ENCODE measurements at places on chromosomes 2 and 18.

GRCh38 chr2:191582355-191582754 lies 95.6 kb upstream of the NABP1 start:
- DNase-seq: no peak

- no peak for DNase-seq
Measured at GRCh38 chr2:61411109-61411508, 59.8 kb downstream of the USP34 start.

DNA sequence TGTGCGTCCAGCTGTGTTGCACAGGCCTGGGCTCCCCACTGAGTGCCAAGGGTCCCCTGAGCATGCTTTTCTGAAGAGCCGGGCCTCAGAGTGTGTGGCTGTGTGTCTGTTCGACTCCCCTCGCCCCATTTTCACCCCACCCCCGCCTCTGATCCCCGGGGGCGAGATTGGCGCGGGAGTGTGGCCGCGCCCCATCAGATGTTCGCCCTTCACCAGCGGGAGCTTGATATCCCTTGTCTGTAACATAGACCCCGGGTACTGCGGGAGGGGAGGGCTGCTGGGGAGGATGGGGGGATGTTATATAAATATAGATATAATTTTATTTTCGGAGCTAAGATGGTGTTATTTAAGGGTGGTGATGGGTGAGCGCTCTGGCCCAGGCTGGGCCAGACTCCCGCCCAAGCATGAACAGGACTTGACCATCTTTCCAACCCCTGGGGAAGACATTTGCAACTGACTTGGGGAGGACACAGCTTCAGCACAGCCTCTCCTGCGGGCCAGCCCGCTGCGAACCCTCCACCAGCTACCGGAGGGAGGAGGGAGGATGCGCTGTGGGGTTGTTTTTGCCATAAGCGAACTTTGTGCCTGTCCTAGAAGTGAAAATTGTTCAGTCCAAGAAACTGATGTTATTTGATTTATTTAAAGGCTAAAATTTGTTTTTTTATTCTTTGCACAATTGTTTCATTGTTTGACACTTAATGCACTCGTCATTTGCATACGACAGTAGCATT lies 1.5 kb downstream of the RHOB start:
- no peak for DNase-seq

DNA sequence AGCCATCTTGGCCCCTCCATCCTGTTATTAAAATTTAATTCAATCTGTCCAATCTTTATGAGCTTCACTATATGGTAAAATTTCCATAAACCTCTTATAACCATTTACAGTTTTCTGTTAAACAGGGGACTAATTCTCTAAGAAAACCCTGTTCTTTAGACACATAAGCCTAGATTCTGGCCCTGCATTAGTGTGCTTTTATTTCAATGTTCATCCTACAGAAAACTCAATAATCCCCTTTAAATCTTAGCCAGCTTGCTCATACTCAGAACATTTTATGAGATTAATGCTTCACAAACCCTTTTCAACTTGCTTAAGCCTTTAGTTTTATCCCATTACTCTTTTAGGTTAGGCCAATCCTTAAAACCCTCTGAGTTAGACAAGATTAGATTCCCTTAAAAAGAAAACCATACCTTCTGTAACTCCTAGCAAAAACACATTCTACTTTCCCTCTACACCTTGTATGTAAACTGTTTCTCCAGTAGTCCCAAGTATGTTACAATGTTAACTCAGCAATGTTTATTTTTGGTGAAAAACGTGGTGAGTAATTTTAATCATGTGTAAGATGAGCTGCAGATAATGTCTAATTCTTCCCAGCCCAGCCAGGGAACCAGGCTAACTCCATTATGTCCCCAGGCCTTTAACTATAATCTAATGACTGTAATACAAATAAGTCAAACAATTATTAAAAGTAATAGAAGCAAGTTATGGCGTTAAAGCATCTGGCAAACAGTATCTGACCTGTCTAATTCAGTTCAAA lies 1953.4 kb upstream of the LRRTM1 start:
- no peak for DNase-seq

DNA sequence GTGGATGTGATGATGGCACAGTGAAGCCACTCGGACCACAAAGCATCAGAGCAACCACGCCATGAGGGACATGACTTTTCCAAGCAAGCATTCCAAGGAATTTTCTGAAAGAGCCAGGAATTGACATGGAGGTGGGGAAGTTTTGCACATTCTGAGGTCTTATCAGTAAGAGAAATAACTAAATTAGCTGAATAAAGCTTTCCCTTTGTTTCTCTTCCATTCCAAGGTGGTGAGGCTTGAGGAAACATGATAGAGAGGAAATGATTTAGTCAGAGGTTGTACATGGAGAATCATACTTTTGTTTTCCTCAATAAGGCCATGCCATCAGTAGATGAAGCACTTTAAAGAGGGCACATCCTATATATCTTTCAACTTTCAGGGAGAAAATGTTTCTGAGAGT lies 115.7 kb upstream of the MMADHC start:
- no peak for DNase-seq

DNA sequence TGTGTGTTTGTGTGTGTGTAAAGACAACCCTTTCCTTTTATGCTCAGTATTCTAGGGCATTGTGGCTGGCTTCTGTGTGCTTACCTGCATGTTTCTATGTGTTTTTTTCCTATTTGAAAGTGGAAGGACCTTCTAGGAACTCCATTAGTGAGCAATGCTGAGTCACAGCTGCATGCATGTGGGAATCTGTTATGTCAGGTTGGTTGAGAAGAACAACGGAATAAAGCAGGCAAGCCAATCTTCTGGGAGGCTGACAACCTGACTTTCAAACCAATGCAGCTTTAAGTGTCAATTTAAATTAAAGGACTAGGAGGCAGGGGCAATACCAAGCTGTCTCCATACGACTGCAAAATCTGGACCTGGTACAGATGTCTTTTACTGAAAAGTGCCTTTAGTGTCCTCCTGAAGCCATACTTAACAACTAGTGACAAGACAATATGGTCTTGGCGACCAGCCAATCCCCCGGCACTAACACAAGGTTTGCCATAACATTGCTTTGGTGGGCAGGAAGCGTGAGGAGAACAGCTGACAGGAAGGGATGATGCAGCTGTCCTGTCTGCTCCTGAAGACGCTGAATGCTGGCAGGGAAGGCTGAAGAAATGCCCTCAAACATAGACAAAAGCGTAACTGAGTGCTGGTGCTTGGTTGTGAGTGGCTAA lies 514.7 kb upstream of the CDH7 start:
- DNase-seq: no peak

- no peak for DNase-seq
Measured at GRCh38 chr2:74072565-74072964, 75.1 kb downstream of the BOLA3 start.

- DNase-seq: no peak
Measured at GRCh38 chr18:49006641-49007454, 56.1 kb upstream of the SMAD7 start.

GRCh38 chr18:70256184-70256583 lies 32.7 kb upstream of the SOCS6 start:
- no peak for DNase-seq

- no peak for DNase-seq
Measured at GRCh38 chr2:104595576-104595975, 258.3 kb upstream of the POU3F3 start.

GRCh38 chr2:19139386-19139785 lies 219.0 kb downstream of the OSR1 start:
- DNase-seq: no peak

GRCh38 chr2:165905854-165906253 lies 47.7 kb downstream of the TTC21B start:
- no peak for DNase-seq

DNA sequence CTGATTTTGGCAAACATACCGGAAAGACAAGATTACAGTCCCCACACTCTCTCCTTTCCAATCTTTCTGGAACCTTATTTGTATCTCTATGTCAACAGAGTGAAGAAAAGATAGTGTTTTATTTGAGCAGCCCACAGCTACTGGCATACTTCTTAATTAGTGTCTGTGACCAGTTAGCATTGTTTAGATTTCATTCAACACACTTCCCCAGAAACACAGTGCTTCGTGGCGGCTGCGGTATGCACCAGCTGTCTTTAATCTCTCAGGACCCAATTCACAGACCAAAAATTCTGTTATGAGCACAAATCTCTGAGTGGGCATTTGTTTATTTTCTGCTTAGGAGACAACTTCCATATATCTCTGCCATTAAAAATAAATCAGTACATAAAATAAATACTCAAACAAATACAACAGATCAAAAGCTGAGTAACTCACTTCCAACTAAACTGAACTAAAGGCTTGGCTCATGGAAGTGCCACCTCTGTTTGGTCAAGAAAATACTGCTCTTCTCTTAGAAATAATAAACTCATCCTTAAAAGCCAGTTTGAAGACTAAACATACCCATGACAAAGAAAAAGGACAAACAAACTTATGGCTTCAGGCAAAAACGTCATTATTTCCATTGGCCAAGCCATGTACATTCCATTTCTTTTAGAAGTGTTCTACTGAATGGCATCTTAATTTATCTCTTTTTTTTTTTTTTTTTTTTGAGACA lies 392.4 kb downstream of the TXNL1 start:
- DNase-seq: no peak

DNA sequence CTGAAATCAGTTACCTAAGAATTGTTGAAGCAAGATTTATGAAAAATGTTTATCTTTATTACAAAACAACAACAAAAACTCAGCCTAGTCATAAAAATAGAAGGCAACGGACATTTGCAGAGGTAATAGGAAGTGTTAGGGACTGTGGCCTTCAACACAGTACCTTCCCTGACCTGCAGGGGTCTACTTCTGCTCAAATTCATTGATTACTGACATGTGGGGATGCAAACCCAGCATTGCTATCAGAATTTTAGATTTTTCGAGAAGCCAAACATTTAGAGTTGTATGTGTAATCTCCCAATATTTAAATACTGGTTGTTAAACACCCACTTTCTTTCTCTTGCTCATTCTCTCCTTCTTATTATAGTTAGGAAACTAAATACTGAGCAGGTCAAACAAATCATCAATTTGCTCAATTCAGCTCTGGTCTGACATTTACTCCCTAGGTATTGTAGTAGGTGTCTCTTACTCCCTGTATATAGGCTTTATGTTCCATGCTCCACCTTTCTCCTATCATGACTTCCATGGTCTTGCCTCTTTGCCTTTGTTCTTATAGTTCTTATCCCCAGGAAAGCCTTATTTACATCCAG lies 198.5 kb downstream of the UBE2E3 start:
- no peak for DNase-seq

Data from GM06990 (cell line).